Sigmoid colon (tissue), 7 donors: ENCODE measurements at places on chromosomes 4 and X.

DNA sequence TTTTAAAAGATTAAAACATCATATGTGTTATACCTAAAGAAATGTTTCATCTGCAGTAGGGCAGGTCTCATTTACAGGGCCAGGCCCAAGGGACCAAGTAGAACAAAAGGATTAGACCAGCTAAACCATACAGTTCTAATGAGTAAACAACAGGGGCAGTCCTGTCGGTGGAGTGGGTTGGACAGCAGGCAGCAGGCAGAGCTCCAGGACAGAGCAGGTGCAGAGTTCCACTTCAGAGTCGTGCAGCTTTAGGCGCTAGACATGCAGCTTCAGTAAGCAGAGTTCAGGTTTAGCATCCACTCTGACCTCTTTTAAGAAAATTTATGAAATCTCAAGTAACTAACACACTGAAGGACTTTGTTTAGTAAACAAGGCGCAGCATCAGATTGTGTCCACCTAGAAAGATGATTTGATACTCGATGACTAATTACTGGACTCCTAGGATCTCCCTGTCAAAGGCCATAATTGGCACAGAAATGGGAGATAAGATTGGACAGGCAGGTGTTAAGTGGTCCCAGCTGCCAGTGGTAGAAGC lies 487.7 kb upstream of the INTU start:
- DNase-seq, result no peak

DNA sequence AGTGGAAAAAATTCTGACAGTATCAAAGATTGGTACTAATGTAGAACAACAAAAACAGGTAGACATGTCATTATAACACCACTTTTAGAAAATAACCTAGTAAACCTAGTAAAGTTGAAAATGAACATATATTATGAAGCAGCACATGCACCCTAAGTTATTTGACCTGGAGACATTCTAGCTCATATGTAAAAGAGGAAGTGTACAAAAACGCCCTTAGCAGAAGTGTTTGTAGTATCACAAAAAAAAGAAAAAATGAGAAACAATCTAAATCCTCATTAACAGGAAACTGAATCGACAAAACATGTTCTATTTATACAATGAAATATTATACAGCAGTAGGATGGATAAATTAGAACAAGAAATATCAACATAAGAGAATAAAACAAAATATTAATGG lies 318.9 kb upstream of the PPP1R2C start:
- DNase-seq, result no peak

GRCh38 chrX:28178206-28178605 lies 197.0 kb upstream of the DCAF8L1 start:
- DNase-seq, result no peak

GRCh38 chrX:72027914-72028307 lies 103.8 kb downstream of the RTL5 start:
- DNase-seq, result peak; percentile 46

GRCh38 chr4:77819404-77819842 lies 255 bp upstream of the CNOT6L start:
- no peak for DNase-seq

GRCh38 chr4:85995361-85995760 lies 364.5 kb downstream of the MAPK10 start:
- DNase-seq, result no peak

DNA sequence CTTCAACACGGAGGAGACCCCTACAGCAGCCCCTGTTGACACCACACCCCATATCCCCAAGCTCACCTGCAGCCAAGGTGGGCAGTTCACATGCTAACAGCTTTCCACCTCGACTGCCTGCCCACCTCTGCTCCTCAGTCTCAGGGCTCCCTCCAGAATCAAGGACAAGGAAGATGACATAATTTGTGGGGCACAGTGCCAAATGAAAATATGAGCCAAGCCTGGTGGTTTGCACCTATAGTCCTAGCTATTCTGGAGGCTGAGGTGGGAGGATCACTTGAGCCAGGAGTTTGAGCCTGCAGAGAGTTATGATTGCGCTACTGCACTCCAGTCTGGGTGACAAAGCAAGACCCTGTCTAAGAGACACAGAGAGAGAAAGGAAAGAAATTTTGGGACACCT lies 516.3 kb downstream of the BCOR start:
- no peak for DNase-seq

DNA sequence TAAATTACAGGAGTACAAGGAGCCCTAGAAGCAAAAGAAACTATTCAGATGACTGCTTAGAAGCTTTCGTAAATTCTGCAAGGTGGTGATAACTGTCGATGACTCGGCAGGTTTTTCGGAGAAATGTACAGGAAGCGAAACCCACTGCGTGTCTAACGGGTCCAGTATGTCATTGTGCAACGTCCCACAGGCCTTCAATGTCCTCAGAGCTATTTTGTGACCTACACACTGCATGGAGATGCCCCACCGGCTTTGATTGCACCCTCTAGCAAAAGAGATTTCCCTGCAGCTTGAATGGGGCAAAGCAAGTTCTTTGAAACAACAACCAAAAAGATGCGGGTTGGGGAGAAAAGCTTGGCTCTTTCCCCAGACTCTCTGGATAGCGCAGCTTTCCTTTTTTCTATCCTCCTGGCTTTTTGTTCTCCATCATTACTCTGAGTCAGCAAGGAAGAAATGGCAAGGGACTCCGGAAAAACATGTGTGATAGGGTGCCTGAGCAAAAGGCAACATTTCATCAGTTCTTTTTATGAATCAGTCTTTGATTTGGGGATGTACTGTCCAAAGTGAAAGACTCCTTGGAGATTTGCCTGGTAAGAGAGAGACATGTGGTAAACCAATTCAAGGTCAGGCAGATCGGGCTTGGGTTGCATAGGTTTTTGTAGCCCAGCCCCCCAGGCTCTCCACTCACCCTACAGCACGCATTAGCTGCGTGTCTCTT lies 112.0 kb upstream of the TBL1X start:
- no peak for DNase-seq

- DNase-seq, result no peak
Observed at GRCh38 chr4:186826846-186827533, 103.3 kb upstream of the FAT1 start.

DNA sequence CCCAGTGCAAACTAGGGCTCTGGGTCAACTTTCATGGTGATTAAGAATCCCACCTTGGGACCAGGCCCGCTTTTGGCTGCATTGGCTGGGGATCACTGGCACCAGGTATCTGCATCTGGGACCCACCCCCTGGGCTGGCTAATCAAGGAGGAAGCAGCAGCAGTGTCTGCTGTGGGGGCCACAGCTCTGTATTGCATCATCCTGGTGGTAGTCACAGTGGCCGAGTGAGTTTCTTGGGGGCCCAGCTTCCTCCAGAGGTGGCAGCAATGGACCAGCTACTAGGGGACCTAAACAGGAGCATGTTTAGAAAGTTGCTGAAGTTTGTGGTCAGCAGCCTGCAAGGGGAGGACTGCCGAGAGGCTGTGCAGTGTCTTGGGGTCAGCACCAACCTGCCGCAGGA lies 15.7 kb downstream of the LNX1 start:
- no peak for DNase-seq

GRCh38 chr4:6854098-6854744 lies 55.4 kb upstream of the TBC1D14 start:
- no peak for DNase-seq

DNA sequence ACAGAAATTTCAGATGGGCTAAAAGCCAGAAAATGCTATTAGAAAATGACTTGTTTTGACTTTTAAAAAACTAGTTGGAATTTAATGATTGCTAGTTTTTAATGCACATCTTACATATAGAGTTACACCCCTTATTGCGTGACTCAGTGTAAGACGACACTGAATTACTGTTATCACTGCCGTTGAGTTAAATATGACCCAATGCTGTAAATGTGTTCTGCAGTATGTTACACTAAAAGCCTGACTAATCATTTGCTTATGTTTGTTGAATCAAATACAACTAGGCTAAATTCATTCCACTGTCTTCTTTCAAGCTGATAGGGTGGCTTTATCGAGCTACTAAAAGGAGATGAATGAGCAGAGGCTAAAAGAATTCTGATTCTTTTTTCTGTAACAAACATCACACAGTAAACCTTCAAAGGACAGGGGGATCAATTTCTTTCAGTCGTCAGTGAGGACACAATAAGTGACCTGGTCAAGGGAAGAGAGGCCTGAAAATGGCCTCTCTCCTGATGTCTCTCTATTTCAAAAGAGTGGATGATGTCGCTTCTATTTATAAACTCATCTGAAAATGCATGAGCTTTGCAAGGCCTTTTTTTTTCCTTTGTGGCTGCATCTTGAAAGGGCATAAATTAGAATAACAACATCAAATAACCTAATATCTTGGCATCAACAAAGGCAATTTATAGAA lies 142.2 kb upstream of the KCNIP4 start:
- no peak for DNase-seq

DNA sequence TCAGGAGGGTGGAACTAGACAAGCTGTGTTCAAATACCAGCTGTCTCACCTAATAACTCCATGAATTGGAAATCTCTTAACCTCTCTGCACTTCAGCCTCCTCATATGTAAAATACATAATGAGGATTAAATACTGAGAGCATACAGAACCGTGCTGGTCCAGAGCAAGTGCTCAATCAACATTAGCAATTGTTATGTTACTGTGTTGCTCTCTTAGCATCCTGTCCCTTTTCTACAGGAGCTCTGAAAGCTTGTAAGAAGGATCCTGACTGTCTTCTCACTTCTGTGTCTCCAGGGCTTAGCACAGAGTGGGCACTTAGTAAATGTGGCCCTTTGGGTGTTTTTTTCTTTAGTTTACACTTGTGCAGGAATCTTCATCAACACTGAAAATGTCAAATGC lies 1456.1 kb upstream of the IGFBP7 start:
- DNase-seq, result no peak

DNA sequence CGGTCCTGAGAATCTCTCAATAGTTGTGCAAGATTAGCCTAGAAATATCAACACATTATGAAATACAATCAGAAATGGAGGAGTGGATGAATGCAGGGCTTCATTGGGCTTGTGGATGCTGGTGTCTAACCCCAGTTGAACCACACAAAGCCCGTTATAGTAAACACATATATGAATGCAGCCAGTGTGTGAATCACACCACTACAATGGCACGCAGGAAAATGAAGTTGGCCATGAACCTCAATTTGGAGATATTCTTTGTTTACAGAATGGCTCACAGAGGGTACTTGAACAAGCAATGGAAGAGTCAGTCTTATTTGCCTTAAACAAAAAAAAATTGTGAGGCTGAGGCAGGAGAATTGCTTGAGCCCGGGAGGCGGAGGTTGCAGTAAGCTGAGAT lies 57.8 kb downstream of the SOD3 start:
- DNase-seq, result no peak

DNA sequence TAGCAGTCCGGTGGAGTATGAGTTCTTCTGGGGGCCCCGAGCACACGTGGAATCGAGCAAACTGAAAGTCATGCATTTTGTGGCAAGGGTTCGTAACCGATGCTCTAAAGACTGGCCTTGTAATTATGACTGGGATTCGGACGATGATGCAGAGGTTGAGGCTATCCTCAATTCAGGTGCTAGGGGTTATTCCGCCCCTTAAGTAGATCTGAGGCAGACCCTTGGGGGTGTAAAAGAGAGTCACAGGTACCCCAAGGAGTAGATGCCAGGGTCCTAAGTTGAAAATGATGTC lies 852 bp downstream of the MAGEH1 start:
- DNase-seq, result no peak

DNA sequence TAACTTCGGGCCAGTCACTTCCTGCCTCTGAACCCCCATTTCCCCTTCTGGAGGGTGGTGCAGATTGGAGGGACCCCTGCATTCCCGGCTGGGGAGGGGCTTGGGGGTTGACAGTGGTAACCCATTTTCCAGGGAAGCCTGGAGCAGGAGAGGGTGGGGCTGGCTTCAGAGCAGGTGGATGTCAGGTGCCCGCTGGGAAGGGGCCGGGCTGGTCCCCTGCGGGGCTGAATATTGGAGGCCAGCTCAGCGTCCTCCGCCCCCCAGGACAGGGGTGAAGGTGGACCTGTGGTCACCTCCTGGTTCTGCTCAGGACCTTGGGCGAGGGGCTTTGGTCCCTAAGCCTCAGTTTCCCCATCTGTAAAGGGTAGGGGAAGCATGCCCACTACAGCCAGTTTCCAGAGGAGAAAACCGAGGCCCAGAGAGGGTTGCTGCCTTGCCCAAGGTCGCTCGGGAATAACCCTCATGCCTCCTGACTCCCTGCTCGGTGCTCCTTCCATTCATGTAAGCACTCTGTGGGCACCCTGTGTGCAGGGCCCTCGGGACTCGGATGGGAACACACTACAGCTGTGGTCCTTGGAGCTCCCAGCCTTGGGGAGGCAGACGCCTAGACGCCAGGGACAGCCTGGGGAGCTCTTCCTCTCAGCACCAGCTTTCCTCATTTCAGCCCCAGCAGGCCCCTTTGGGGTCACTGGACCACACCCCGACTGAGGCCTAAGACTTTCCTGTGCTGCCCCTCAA lies 683 bp downstream of the MAN2B2 start:
- no peak for DNase-seq

DNA sequence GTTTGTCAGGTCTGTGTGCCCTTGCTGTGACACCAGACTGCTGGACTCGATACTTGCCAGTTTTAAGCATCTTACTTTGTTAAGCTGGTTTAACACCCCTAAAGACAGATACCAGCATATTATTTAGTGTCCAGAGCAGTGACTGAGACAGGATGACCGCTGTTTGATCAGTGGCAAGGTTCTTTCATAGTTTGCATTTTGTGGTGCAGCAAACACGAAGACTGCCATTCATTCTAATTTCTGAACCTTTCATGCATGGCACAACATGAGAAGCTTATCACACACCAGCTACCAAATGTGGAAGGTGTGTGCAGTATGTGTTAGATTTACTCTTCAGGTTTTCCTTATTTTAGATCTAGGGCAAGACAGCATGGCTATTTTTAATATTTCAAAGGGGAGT lies 28.2 kb downstream of the JADE1 start:
- no peak for DNase-seq

DNA sequence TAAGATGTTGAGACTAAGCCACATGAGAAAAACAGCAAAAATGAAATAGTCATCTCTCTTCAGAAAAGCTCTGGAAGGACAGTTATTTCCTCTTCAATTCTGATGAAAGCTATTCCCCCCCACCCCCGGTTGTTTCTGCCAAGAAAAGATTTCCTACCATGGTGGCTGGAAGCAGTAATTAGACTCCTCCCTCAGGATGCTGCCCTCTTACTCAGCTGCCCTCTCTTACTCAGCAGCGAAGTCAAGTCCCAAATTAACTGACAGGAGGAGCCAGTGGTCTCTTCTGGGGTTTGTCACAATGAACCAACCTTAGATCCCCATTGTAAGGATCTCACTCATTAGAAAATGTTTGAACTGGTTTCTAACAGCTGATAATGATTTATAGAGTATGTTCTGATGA lies 38.0 kb downstream of the GPM6B start:
- DNase-seq, result no peak

- DNase-seq, result no peak
Observed at GRCh38 chrX:153929576-153929975, 3.5 kb upstream of the ARHGAP4 start.

GRCh38 chrX:97639526-97639925 lies 755.8 kb downstream of the RPA4 start:
- no peak for DNase-seq

DNA sequence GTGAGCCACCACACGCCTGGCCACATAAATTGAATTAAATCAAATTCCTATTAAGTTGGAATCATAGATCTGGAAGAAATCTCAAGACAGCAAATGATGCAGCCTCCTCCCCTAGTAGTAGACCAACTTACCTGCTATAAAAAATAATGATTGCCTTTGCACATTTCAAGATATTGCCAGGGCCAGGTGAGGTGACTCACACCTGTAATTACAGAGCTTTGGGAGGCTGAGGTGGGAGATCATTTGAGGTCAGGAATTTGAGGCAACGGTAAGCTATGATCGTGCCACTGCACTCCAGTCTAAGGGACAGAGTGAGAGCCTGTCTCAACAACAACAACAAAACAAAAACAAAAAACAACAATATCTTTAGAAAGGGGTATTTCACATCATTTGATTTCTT lies 17.0 kb upstream of the WWC2 start:
- DNase-seq, result no peak

GRCh38 chr4:139709660-139710059 lies 44.0 kb downstream of the MGST2 start:
- DNase-seq, result no peak
